ENCODE measurements at places on chromosomes 7 and 10.
A peak's percentile ranks its signal among the peaks of the same experiment; 100 is the strongest.

DNA sequence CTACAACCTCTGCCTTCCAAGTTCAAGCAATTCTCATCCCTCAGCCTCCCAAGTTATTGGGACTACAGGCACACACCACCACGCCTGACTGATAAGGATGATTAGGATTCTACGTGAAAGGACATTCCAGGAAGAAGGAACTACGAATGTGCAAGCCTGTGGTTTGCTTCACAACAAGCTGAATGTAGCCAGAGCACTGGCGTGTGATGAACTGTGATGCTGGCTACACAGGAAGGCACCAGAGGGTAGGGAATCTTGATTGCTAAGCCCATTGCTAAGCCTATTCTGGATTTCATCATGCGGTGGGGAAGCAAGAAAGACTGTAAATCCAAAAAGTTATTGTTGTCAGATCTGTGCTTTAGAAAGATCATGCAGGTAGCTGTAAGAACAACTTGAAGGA, 72.3 kb upstream of the SRRM3 start:
- no peak for DNase-seq

DNA sequence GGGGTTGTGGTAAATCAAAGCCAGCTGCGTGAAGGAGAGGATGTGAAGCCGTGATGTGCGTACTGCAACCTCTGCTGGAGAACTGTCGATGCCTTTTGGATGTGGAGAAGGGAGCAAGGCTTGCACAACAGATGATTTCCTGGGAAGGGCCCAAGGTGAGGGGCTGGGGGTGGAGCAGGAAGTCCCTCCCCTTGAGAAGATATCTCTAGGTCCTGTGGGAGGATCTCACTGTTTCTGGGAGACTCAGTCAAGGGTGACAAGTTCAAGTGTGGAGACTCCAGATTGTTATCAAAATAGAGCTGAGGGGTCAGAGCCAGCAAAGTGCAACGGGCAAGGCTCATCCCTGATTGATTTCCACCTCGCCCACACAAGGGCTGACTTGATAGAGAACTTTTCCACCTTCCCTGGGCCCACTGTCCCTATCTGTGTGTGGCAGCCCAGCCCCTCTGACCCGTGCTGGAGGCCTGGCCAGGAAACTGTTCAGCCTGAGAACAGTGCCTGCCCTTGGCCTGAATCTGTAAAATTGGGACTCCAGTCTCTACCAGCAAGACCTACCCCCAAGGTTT, 55.0 kb downstream of the COL13A1 start:
- DNase-seq = no peak

DNA sequence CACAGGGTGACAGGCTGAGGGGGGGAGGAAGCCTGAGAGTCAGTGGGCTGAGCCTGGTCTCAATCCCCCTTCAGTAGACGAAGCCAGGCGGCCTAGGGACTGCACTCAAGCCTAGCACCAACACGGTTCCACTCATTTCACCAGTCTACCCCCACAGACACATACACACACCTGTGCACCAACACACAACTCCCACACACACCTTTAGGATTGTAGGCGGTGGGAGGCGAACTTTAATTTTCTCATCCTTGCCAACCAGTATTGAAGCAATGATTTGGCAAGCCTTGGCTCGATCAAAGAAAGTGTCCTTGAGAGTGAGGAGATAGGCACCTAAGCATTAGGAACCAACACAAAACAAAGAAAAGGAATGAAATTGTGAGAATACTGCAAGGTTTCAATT, 19.7 kb downstream of the POLR3A start:
- DNase-seq = no peak

DNA sequence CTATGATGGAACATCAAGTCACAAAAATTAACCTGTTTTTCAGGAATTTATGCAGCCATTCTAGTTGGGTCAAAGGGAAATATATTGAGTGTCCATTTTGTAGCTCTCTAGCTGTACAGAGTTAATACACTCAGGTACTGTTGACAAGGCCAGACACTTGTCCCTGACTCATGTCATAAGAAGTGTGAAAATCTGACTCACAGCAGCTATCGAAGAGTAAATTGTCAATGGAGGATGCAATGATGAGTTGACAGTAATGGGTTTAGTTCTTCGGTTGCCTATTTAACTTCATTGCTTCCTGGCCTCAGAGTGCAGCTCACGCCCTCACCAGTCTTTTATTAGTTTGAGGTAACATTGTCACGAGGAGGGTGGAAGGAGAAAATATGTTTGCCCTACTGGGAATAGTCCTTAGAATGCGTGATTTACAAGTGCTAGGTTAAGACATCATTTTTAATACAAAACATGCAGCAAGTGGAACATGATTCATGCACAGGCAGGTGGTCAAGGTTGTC, 255.1 kb downstream of the XPNPEP1 start:
- no peak for DNase-seq

GRCh38 chr7:157013602-157014549, 3.4 kb upstream of the MNX1 start:
- DNase-seq = no peak

DNA sequence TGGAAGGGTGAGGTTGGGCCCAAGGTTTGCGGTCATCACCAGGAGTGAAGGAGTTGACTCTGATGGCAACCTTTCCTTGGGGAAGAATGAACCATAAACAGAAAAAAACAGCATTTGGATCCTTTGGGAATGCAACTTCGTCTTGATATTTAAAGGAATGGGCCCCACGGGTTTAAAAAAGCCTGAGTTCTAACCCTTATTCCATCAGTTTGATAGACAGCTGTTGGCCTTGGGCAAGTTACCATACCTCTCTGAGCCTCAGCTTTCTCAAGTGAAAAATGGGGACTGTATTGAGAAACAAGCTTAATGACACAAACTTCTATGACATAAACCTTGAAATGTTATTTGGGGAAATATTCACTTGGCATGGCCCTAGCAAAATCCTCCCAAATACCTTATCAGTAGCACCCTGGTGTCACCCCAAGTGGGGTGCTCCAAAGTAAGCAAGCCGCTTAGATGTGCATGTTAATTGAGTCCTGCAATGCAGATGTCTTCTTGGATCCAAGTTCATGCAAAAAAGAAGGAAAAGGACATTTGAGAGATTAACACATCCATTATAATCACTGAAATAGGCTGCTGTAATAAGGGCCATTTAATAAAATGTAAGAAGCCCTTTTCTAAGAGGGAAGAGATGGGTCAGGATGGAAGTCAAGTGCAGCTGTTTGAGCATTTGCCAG, 13.8 kb downstream of the MXI1 start:
- DNase-seq = no peak

GRCh38 chr10:97081621-97082235, 104.0 kb downstream of the SLIT1 start:
- DNase-seq = peak; percentile 28

DNA sequence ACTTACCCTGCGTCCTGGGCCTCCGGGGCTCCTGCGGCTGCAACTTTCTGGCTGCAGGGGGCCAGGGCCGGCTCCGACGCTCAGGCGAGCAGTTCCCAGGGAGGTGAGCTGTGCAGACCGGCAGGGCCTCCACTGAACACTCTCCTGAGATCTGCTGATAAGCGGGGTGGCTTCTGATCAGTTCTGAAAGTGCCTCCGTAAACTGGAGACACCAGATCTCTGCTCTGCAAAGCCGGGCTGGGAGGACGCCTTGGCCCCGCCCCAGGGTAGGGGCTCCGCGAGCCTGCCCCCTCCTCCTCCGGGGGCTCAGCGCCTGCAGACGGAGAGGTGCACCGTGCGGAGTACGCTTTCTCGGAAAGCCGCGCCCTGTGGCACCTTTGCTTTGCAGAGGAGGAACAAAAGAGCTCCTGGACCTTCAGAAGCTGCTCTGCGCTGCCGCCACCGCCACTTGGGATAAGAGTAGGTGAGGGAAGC, 141.3 kb upstream of the VKORC1L1 start:
- no peak for DNase-seq

GRCh38 chr7:8201846-8202441, 60.0 kb downstream of the ICA1 start:
- DNase-seq = no peak

DNA sequence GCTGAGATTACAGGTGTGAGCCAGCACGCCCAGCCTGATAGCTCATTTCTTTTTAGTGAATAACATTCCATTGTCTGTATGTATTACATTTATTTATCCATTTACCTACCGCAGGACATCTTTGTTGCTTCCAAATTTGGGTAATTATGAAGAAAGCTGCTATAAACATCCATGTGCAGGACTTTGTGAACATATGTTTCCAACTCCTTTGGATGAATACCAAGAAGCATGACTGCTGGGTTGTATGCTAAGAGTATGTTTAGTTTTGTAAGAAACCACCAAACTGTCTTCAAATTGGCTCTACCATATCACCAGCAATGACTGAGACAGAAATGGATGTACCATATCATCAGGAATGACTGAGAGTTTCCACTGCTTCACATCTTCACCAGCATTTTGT, 200.2 kb upstream of the TMEM196 start:
- DNase-seq = no peak

- DNase-seq = no peak
Observed at GRCh38 chr10:10892290-10892875, 125.3 kb upstream of the CELF2 start.

DNA sequence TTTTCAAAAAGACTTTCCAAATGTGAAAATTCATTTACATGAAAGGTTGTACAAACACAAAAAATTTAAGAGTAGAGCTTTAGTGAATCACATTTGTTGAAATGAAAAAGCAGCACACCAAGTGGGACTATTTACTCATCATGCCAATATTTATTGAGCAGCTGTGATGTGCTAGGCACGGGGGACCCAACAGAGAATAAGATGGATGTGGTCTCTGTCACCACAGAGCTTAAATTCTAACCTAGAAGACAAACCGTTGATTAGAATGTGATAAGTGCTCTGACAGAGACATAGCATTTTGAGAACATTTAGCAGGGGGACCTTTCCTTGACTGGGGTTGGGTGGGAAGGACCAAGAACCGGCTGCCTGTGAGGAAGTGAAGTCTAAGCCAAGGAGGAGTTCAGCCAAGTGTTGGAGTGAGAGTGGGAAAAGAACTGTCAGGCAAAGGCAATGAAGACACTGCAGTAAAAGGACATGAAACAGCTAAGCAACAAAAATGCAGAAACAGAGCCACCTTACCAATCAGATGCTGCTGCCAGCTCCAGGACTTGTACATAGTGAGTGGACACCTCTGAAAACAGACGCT, 19.1 kb downstream of the ADAM12 start:
- DNase-seq = no peak

- DNase-seq = no peak
Observed at GRCh38 chr7:39644170-39644569, 20.8 kb downstream of the RALA start.

DNA sequence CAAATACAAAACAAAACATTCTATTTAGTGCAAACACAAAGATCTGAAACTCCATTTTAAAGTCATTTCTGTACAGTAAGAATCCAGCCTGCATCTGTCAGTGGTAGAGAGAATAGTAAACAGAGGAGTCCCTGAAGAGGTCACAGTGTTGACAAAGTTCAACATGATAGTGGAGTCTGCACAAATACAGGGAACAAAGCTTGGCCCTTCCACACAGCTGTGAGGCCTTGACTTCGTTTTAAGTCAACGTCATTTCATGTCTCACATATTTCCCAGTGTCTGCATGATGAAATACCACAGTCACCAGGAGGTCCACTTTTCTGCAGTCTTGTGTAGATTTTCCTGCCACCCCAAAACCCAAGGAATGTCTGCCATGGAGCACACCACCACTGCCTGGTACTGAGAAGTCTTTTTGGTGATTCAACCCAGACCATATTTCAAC, 33.0 kb downstream of the CYP26A1 start:
- DNase-seq = no peak

DNA sequence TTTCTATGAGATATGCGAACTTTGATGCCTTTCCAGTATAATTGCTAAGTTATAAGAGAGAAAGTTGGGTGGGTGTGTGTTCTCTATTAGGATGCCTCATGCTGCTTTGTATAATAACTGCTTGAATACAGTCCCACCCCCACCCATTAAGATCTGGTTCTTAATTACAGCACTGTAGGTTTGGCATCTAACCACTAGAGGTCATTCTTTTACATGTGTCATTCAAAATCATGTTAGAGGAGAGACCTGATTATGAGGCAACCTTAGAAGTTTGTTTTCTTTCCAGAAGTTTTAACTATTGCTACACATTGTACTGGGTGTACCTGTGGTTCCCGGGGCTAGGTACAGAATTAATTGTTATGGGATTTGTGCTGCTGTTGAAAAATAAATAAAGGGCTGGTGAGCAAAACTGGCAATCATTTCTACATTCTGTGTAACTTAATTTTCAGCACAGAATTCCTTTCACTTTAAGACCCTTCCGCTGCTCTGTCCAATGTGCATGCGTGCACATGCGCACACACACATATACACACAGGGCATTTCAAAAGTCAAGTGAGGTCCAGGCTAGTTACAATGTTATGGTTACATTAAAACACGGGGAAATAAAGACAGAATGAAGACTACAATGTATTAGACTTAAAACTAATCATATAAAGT, 1156.3 kb downstream of the SORCS3 start:
- DNase-seq = no peak

DNA sequence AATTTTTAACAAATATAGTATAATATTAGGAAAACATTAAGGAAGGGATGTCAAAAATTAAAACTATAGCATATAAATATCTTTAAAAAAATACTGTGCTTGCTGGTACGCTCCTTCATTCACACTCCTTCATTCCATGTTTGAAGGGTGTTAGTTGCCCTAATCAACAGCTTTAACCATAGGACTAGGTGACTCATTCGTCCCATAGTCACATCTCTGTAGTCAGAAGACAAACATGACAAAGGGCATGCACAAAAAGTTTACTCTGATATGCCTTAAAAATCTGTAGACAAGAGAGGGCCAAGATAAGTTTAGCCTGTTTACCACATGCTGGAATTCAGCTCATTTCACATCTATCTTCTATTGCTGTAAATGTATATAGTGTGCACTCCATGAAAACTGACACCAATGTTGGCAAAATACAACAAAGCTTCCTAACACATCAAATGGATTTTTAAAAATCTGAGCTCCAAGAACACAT, 646 bp downstream of the FAM13C start:
- no peak for DNase-seq

- peak; percentile 38 for DNase-seq
Observed at GRCh38 chr10:63466144-63466935, 563 bp upstream of the JMJD1C start.

- DNase-seq = peak; percentile 17
Observed at GRCh38 chr7:30331338-30331737, 46.9 kb downstream of the ZNRF2 start.

DNA sequence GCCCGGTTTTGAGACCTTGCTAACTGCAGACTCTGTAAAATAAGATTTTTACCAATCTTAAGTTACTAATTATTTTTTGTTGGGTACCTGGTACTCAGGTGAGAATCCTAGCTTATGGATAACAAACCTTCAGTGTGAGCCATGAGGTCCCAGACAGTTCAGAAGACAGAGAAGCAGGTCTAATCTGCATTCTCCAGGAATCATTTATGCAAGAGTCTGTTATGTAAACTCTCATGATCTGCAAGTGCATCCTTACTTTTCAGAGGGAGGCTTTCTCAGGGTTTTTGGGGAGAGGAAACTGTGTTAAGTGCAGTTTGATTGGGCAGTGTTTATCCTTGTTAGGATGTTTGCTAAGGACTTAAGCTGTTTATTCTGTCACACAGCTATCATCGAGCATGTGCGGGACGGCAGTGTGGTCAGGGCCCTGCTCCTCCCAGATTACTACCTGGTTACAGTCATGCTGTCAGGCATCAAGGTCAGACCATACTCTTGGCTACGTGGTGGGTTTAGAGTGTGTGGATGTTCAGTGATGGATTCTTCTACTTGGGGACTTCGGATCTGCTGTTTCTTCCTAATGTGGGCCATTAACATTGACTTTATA, 50.2 kb downstream of the SND1 start:
- DNase-seq = no peak

Data from HFFc6 (cell line).